Smooth muscle cell of the umbilical artery (primary cell): ENCODE measurements at places on chromosomes 13 and 19. TPM values are rescaled to one million over a fixed set of nuclear protein-coding genes. Genes with fewer than 3 reads are reported as not detected.

The ONECUT3 gene
- total RNA-seq, result not detected in 2 replicates

The SOX1 gene
- not detected in 2 replicates for total RNA-seq

The MUC16 gene
- not detected in 2 replicates for total RNA-seq

The MAP3K10 gene
- total RNA-seq, result 8.9 and 11.8 TPM in 2 replicates

The PSPN gene
- 1.4 and 1.5 TPM in 2 replicates for total RNA-seq

The ZNF724 gene
- 1.8 and 5.9 TPM in 2 replicates for total RNA-seq

The EBI3 gene
- total RNA-seq, result 0.28 and 0.30 TPM in 2 replicates

The NAPSA gene
- 0.30 and 0.32 TPM in 2 replicates for total RNA-seq

The ATP8A2 gene
- total RNA-seq, result under 0.01 and 0.05 TPM in 2 replicates

The DHRS12 gene
- total RNA-seq, result 3.0 and 3.3 TPM in 2 replicates

The GNA15 gene
- total RNA-seq, result under 0.01 and 0.46 TPM in 2 replicates

The TUBA3C gene
- total RNA-seq, result not detected in 2 replicates

The MAST1 gene
- 0.28 TPM in 1 of 2 replicates, not detected in the other for total RNA-seq

The PROSER3 gene
- 3.0 and 7.2 TPM in 2 replicates for total RNA-seq

The SLITRK5 gene
- under 0.01 TPM in 1 of 2 replicates, not detected in the other for total RNA-seq

The DCLK1 gene
- 4.5 and 7.4 TPM in 2 replicates for total RNA-seq

The CYP4F3 gene
- total RNA-seq, result not detected in 2 replicates

The ZNF446 gene
- total RNA-seq, result 6.5 and 9.5 TPM in 2 replicates
